ENCODE measurements at places on chromosomes 2 and 18.

DNA sequence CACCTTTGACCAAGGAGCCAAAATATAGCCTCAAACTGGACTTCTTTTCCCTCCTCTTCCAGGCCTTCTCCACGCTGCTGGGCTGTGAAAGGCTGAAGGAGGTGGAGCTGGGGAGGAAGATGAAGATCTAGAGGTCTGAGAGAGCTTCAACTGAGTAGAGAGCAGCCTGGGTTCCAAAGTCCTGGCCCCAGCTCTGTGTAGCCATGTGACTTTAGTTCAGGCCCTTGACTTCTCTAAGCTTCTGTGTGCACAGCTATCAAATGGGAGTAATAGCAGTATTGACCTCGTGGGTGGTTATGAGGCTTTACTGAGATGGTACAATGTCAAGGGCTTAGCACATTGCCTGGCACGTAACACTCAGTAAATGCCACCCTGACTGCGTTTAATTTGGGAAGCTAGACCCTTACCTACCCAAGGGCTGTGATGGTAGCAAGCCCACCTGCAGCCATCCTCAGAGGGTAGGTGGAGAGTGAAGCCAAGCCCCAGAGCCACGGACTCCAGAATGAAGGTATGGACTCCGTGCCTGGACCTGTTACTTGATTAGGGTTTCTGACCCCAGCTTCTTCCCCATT is 38.4 kb downstream of the SERTAD2 start:
- no peak for DNase-seq

DNA sequence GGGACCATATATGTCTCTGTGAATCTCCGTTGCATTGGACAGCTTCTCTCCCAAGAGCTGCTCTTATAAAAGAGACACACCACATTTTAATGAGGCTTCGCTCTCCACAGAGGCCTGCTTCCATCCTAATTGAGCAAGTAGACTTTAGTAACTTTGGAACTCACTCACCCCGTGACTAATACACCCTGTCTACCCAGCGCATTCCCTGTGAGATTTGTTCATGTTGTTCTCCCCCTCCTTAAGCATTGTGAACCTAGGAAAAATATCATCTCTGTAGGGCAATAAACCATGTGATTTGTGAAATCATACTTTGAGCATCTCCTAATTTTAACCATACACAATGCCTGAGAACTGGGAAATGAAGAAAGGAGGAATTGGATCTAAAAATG is 56.9 kb downstream of the MCFD2 start:
- no peak for DNase-seq

GRCh38 chr2:82993609-82994008 is 1465.5 kb downstream of the SUCLG1 start:
- no peak for DNase-seq

GRCh38 chr2:169082995-169083394 is 13.6 kb downstream of the DHRS9 start:
- no peak for DNase-seq

DNA sequence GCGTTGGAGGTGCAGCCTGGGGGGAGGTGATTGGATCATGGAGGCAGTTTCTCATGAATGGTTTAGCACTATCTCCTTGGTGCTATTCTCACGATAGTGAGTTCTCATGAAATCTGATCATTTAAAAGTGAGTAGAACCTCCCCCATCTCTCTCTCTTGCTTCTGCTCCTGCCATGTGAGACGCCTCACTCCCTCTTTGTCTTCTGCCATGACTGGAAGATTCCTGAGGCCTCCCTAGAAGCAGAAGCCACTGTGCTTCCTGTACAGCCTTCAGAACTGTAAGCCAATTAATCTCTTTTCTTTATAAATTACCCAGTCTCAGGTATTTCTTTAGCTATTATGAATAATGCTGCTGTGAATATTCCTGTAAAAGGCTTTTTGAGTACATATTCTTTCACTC is 52.9 kb downstream of the SERPINB7 start:
- DNase-seq, result no peak

DNA sequence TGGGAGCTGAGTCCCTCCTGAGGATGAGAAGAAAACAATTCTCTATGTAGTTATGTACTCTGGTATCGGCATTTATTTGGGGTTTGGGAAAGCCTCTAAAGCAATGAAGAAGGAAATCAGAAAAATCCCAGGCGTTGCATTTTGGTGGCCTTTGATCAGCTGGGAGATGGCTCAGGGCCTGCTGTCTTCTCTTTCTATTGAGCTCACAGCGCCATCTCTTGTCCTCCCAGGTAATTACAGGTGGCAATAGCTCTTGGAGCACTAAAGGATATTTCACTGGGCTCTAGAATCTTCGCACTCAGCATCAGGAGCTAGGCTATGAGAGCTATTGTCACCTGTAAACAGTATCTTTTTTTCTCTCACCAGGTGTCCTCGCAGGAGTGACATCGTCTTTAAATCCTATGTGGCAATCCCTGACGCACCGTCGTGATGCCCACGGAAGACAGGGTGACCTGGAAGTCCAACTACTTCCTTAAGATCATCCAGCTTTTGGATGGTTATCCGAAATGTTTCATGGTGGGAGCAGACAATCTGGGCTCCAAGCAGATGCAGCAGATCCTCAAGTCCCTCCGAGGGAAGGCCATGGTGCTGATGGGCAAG is 76.1 kb upstream of the PMAIP1 start:
- DNase-seq, result peak; percentile 40

GRCh38 chr18:75970212-75970611 is 524.8 kb downstream of the ZNF516 start:
- DNase-seq, result no peak

GRCh38 chr2:173898996-173899395 is 66.2 kb downstream of the SP3 start:
- no peak for DNase-seq

DNA sequence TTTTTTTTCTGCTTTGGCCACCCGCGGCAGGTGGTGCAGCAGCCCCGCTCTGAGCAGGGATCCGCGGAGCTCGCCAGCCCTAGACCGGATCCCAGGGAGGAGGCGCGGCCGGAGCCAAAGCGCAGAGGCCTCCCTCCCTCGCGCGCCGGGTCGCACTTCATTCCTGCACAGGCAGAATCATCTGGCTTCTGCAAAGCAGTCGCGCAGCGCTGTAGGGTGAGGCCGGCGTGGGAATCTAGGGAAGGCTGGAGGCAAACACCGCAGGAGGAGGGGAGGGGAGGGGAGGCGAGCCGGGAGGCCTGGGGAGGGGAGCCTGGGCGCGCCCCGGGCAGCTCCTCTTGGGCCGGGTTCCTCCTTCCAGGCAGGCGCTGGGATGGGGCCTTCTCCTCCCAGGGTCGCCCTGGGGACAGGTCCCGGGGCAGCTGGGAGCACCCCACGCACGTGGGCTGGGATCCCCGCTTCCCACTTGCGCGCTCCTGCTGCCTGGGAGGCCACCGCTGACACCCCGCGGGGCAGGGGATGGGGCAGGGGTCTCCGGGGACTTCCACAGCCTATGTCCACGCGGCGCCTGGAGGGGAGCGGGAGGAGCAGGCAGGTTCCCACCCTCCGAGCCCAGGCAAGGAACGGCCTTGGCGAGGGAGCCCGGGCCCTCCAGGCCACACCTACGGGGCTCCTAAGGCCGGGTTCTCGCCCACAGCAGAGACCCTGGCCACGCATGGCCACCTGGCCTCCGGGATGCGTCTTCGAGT is 45.0 kb downstream of the MBP start:
- DNase-seq, result peak; percentile 67

DNA sequence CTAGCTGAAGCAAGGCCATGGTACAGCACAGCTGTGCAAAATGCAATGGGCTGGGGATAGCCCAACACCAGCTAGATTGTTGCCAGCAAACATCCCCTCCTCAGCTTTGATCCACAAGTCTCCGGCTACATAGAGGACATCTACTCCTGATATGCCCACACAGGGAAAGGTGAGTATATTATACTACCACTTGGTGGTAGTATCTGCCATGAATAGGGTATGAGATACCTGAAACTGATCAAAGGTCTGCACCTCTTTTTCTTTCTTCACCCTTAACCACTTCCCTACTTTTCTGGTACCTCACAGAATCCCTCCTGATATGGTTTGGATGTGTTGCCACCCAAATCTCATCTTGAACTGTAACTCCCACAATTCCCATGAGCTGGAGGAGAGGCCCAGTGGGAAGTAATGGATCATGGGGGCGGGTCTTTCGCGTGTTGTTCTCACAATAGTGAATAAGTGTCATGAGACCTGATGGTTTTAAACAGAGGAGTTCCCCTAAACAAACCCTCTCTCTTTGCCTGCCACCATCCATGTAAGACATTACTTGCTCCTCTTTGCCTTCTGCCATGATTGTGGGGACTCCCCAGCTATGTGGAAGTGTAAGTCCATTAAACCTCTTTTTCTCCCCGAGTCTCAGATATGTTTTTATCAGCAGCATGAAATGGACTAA is 279.6 kb downstream of the TXNL1 start:
- DNase-seq, result no peak

- DNase-seq, result no peak
Measured at GRCh38 chr2:28465148-28465885, 30.5 kb upstream of the PLB1 start.

DNA sequence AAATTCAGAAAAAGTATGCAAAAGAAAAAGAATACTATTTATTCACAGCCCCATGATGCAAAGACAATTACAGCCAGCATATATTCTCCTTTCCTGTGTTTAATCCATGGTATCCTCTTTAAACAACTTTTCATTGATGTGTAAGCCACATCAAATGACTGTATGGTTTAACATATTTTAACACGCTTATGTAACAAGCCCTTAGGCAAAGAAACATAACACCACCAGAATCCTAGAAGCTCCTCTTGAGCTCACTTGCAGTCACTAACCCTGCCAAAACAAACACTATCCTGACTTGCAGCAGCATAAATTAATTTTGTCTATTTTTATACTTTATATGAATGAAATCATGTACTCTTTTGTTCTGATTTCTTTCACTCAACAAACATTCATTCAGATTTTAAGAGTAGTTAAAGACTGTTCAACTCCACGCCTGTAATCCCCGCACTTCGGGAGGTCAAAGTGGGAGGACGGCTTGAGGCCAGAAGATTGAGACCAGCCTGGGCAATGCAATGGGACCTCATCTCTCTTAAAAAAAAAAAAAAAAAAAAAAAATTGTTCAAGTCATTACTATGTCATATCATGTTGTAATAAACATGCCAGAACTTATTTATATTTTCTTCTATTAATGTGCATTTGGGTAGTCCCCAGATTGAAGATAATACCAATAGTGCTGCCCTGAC is 226.3 kb downstream of the NBAS start:
- DNase-seq, result no peak

DNA sequence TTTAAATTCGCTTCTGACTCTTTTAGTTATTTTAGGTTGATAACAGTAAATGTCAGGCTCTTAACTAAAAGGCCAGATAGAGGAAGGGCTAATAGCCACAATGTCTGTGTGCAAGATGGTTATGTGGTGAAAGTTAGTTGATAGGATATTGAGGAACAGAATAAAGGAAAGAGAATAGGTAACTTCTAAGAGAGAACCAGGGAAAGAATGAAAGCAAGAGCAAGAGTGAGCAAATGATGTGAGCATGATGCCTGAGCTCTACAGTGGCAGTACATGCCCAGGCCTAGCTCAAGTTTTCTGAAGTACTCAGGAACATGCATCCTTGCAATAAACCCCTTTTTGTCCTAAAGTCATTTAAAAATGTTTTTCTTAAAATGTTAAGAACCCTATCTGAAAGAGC is 12.5 kb upstream of the TFPI start:
- no peak for DNase-seq

- no peak for DNase-seq
Measured at GRCh38 chr18:11366410-11366809, 217.0 kb upstream of the PIEZO2 start.

- no peak for DNase-seq
Measured at GRCh38 chr2:188364033-188364630, 72.5 kb downstream of the GULP1 start.

DNA sequence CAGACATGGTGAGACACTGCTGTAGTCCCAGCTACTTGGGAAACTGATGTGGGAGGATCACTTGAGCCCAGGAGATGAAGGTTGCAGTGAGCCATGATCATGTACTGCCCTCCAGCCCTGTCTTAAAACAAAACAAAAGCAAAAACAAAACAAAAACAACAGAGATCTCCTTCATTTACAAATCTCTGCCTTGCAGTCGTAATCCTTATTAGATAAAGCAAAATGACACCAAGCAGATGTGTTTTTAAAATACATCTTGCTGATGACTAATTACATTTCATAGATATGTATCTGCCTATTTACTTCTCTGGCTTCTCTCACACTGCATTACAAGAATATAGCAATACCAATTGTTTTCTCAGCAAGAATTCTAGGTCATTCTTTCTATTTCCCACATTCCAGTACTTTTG is 22.8 kb downstream of the NFE2L2 start:
- no peak for DNase-seq

DNA sequence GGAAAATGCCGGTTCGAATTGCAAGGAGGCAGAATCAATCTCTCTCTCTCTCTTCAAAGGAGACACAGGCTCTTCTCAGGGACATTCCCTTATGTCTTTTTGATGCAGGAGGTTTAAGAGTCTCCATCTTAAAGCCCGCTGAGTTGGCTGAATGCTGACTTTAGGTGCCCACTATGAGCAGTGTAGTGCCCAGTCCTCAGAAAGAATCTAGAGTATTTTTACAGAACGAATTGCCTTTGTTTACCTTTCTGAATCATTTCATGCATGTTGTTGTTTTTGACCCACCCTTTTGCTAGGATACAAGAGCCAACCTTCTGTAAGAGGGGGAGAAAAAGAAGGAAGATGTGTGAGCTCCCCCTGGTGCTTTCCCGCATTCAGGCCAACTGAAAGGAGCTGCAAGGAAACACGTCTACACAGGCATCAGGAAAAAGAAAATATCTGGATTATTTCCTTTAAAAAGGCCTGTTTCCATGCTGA is 193.5 kb upstream of the TCF4 start:
- DNase-seq, result no peak

Measured in left colon (tissue), 2 donors.